ENCODE measurements at places on chromosomes 3 and 15. TPM values are rescaled to one million over a fixed set of nuclear protein-coding genes. Genes with fewer than 3 reads are reported as not detected.

The CEMIP gene
- polyA plus RNA-seq: 1.4 TPM

DNA sequence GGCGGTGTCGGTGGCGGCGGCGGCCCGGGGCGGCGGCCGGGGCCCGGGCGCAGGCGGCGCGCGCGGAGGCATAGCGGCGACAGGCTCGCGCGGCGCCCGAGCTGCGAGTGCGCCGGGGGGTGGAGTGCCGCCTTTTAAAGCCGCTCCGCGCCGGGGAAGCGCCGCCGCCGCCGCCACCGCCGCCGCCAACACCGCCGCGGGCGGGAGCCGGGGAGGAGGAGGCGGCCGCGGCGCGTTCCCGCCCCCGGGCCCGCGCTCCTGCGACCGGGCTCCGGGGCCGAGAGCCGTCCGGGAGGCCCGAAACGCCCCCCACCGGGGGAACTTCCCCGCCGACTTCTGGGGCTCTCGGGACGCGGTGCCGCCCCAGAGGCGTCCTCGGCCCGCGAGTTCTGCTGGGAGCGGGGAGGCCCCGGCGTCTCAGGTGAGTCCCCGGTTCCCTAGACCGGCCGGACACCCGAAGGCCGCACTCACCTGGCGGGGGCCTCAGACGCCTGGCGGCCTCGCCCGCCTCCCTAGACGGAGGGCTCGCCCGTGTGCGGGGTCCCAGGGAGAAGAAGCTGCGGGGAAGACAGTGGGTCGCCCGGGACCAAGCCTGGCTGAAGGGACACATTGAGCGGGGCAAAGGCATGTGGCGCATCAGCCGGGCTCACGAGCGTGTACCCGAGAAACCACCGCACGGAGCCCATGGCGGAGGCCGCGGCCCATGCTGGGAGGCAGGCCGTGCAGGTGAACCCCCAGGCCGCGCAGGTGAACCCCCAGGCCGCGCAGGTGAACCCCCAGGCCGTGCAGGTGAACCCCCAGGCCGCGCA, at the start of gene PCSK6:
TSS of gene PCSK6 (minus strand) at position 109 of the 809 bp plus-strand sequence. CDS start at position 72, 37 bp downstream.
- no peak for DNase-seq

GRCh38 chr3:15796331-15796730, 1.4 kb downstream of the ANKRD28 start:
- peak; percentile 46 for DNase-seq

GRCh38 chr15:44145495-44145894, 49.6 kb downstream of the FRMD5 start:
- no peak for DNase-seq

All from muscle of back (tissue), 13 donors.